Small intestine (tissue), 16 donors: ENCODE measurements at places on chromosomes 6 and 20. TPM values are rescaled to one million over a fixed set of nuclear protein-coding genes. Genes with fewer than 3 reads are reported as not detected.
A peak's percentile ranks its signal among the peaks of the same experiment; 100 is the strongest.

SLC35F1 gene
- polyA plus RNA-seq, result 1.0 TPM

DNA sequence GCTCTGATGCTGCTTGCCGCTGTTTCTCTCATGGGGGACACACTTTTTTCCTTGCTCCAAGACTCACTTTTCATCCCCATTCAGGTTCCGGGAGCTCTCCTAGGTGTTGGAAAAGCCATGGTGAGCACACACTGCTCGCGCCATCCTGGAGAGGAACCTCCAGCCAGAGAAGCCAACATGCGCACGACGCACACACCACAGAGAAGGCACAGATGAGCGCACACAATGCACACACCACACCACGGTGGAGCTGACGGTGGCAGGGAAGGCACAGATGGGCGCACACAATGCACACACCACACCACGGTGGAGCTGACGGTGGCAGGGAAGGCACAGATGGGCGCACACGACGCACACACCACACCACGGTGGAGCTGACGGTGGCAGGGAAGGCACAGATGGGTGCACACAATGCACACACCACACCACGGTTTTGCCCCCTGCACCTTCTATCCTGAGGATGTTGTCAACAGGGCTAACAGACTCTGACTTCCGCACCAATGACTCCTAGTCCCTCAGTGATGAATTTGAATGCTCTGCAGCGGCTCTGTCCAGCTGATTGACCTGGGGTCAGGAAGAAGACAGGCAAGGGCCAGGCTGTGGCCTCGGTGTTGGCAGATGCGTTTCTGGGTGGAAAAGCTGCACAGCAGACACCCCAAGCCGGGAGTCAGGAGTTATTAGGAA is 154.7 kb downstream of the ERMARD start:
- H3K27me3 ChIP-seq, result no peaks in the 10 kb centered on the region
- no peak overlapping the region for H3K4me3 ChIP-seq
- peaks cover 3% of the 10 kb centered on the region for H3K4me1 ChIP-seq
- no peaks in the 10 kb centered on the region for H3K36me3 ChIP-seq
- H3K27ac ChIP-seq, result no peak overlapping the region

DNA sequence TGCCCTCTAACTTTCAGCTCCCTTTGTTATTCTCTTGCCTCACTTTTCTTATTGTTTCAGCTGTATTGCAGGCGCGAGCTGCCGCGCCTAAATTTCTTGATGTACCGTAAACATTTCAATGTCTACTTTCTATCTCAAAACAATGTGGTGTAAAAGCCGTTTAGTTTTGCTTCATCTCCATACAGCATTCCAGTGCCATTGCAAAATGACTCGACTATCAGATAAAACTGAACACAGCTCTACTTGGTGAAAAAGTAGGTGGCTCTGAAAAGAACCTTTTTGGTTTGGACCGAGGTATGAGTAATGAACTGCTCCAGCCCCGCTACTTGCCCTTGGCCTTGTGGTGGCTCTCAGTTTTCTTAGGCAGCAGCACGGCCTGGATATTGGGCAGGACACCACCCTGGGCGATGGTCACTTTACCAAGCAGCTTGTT is 74.6 kb downstream of the OR2B2 start:
- peak overlapping the region; percentile 99 for H3K27ac ChIP-seq
- no peaks in the 10 kb centered on the region for H3K27me3 ChIP-seq
- no peak for DNase-seq
- H3K4me3 ChIP-seq, result peak overlapping the region; percentile 83

GRCh38 chr6:117352466-117353081 is 73.2 kb downstream of the ROS1 start:
- H3K4me1 ChIP-seq, result no peaks in the 10 kb centered on the region
- DNase-seq, result peak; percentile 43
- no peaks in the 10 kb centered on the region for H3K36me3 ChIP-seq
- no peaks in the 10 kb centered on the region for H3K27me3 ChIP-seq
- no peak overlapping the region for H3K4me3 ChIP-seq
